ENCODE measurements at places on chromosomes 1 and 21.

DNA sequence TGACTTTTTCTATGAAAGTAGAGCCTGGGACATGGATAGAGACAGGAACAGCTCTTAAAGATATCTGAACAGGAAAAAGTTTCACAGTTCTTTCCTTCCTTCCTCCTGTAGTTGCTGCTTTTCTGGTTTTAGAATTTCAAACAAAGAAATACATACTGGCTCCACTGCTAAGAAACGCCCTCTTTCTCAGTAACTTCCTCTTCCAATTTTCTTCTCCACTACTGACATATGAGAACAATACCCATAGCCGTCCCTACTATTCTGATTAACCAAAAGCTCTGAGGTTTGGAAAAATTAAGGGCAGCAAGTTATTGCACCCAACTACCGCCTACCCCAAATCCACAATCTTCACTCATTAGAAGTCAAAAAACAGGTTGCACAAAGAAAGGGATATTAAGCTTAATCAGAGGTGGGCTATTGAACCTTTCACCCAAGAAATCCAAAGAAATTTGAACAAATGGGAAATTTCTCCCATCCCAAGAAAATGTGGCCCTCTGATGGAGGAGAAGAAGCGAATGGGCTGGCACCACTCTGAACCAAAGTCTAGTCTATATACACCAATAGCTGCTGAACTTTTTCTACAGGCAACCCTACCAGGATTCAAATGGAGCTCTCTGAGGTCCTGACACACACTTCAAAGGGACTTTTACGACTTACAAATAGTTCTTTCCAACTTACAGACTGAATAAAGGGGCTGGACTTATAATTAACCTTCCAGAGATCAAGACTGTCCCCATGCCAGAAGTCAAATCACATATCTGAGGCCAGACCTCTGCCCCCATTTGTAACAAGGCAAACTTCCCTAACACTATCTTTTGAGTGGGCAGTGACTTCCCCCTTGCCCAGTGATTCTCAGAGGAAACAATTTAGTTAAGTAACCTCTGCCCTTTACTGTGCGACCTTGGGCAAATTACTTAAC is 1.7 kb downstream of the WASF2 start:
- DNase-seq, result peak; percentile 91

DNA sequence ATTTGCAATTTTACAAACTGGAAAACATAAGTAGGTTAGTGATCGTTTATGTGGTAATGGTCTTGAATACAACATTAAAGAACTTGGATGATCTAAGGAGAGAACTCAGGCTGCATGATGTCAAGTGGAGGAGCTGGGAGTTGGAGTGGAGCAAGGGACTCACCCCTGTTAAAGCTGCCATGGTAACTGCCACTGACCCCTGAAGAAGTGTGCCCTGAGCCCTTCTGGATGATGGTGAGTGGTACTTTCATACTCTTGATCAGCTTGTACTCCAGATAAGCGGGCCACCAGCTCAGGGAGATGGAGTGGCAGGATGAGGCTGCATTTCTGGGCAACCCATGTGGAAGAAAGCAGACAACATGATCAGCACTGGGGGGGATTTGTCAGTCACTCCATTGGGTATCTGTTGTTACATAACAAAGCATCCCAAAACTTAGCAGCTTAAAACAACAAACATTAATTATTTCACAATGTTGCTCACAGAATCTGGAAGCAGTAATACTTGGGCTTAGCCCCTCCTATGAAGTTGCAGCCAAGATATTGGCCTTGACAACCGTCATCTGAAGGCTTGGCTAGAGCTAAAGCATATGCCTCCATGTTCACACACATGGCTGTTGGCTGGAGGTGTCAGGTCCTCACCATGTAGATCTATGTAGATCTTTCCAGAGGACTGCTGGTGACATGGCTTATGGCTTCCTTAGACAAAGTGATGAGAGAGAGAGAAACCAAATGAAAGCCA is 213.8 kb downstream of the DUSP10 start:
- no peak for DNase-seq

- DNase-seq, result no peak
Observed at GRCh38 chr1:201212056-201212455, 21.4 kb downstream of the IGFN1 start.

- no peak for DNase-seq
Observed at GRCh38 chr1:210728437-210729149, 399.9 kb downstream of the HHAT start.

GRCh38 chr1:40783001-40783905 is at the start of gene KCNQ4:
KCNQ4 (plus strand) TSS chr1:40783787; CDS start chr1:40784094, 307 bp downstream.
- DNase-seq, result no peak

DNA sequence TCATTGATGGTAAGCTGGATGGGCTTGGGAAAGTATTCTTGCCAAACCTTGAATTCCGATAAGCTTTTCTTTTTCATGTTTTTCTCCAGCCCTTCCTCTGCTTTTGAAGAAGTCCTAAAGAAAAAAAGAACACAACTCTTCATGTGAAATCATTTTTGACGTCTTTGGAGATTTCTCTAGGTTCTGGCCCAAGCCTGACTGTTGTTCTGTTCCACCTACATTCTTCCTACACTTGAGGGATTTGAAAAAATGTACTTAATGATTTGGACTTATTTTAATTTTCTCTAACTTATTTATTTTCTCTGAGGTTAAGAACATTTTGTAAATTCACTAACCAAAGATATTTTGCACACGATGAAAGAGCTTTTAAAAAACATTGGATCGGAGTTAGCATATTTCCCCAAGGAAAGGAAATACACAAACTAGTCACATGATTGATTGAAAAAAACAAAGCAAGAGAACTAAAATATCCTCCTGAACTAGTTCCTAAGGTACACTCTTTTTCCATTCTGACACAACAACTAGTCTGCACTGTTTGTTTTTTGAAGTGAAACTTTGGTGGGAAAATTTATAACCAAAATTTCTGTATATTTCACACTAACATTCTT is 82.3 kb downstream of the LTN1 start:
- no peak for DNase-seq

- DNase-seq, result no peak
Observed at GRCh38 chr21:34887105-34887442, 162.0 kb downstream of the RUNX1 start.

DNA sequence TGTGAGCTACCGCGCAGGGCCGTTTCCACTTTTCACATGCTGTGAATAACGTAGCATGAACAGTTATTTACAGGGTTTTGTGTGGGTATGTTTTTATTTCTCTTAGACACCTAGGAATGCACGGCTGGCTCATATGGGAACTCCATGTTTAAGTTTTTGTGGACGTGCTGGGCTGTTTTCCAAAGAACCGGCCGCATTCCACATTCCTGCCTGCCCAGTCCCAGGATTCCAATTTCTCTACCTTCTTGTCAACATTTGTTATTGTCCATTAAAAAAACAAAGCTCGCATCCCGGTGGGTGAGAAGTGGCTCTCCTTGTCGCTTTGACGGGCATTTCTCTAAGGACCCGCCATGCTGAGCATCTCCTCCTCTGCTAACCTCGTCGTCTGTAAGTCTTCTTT is 47.1 kb upstream of the LRRC3 start:
- no peak for DNase-seq

DNA sequence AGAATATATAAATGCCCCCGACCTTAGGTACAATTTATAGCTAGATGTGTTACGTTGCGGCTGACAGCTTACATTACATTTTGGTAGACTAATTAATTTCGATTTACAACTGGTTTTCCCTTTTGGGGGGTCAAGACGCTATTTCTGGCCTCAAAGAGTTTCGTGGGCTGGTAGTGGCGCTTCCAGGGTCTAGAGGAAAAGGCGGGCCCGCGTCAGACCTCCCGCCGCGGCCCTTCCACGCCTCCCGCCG is 391 bp downstream of the IFT25 start:
- no peak for DNase-seq

- DNase-seq, result no peak
Observed at GRCh38 chr21:31887391-31887841, 14.6 kb downstream of the HUNK start.

DNA sequence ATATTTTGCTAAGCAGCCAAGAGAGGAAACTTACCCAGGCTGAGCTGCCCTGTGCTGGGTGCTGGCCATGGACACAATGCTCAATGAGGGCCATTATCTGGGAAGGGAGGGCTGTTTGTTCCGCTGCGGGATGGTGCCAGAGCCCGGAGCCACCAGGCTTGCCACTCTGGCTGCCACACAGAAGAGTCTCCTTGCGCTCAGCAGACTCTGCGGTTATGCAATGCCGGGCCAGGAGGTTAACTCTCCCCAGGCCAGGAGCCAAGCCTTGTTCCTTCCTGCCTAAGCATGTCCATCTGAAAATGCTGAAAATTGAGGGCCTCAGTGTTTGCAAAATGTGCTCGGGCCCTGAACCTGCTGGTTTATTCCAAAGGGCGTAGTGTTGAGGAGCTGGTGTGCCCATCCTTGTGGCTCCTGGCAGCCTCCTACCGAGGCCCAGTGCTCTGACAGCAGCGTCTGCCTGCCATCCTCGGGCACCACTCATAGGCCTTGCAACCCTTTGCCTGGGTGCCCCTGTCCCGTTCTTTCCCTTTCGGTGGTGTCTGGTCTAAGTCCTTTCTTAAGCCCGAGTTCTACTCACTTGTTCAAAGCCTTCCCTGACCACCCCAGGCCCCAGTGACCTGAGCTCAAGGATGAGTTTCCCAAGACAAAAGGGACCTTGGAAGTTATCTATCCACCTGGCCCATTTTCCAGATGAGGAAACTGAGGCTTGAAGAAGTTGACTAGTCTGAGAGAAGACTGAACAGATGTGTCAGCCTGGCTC is 133.8 kb upstream of the EDN2 start:
- peak; percentile 32 for DNase-seq

DNA sequence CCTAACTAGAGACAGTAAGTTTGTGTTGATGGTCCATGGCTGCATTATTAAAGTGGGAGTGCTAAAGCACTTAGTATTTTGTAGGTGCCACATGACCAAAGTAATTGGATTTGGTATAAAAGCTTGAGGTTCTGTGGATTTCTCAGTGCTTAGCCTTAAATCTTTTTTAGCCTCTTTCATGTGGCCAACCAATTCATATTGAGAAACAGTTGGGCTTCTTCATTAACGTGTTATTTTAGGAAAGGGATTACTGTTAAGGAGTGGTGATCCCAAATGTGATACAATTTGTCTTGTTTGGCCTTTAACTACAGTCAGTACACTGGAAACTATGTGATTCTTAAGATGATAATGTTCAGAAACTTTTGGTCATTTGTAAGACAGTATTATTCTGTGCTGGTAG is 25.5 kb downstream of the MAN1A2 start:
- no peak for DNase-seq

DNA sequence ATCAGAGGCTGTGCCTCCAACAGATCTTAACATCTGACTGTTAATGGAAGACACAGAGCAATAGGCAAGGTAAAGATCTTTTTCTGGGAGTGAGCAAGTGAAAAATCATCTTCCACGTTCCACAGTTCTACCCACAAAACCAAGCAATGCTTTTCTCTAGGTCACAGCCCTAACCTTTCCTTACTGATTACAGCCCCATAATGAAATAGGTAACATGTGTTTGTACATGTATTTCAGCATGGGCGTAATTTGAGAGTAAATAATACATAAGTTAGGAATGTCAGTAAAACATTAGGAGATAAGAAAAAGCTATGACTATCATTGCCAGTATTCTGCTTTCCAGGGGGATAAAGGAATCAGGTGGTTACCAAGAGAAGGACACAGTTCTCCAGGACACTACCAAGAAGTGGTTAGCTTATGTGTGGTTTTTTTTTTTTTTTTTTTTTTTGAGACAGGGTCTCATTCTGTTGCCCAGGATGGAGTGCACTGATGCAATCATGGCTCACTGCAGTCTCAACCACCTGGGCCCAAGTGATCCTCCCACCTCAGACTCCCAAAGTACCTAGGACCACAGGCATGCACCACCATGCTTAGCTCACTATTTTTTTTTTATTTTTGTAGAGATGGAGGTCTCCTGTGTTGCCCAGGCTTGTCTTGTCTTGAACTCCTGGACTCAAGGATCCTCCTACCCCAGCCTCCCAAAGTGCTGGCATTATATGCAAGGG is 72.0 kb downstream of the DAP3 start:
- DNase-seq, result no peak

- no peak for DNase-seq
Observed at GRCh38 chr1:215423288-215423687, 143.8 kb upstream of the KCTD3 start.

- DNase-seq, result no peak
Observed at GRCh38 chr1:64765826-64766225, 21.0 kb downstream of the RAVER2 start.

- no peak for DNase-seq
Observed at GRCh38 chr1:229864686-229865230, 202.3 kb upstream of the GALNT2 start.

GRCh38 chr21:41322496-41323382 is 6.1 kb downstream of the FAM3B start:
- DNase-seq, result no peak

- DNase-seq, result peak; percentile 68
Observed at GRCh38 chr1:229130028-229130668, 140.8 kb upstream of the RAB4A start.

GRCh38 chr21:33942426-33942825 is 26.8 kb upstream of the ATP5PO start:
- no peak for DNase-seq

GRCh38 chr21:44764319-44765230 is 37.0 kb downstream of the UBE2G2 start:
- DNase-seq, result no peak

DNA sequence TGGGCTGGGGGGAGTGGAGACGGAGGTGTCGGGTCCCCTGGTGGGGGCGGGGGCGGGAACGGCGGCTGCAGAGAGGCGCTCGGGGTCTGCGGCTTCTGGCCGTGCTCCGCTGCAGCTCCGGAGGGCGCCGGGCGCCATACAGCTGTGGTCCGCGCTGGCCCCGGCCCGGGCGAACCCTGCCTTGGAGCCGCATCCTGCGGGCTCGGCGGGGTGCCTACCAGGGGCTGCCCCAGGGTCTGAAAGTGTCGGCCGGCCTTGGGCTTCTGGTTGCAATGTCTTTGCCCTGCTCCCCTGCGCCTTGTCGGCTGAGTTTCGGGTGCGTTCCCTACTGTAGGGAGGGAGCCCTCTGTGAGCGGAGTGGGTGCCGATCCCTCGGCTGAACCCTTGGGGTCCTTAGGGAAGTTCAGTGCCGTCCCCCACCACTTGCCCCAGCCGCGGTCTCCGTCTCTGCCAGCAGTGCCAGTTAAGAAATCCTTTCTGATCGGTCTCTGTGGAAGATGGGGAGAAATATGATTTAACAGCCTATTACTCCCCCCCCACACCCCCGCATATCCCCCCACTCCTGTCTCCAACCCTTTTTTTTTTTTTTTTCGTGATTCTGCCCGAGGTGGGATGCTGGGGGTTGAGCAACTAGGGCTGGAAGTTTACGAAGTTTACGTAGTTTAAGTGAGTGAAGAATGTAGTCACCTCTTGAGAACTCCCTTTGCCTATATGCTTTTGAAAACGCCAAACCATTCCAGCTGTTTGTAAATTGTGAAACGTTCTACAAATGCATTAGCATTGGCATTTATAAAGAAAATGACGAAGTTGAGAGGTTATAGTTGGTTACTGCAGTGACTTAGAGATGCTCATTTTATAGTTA is 588 bp downstream of the NEXN start:
- no peak for DNase-seq

GRCh38 chr1:10633416-10633815 is 158.7 kb downstream of the PEX14 start:
- no peak for DNase-seq
